ENCODE measurements at places on chromosomes 2 and 18.
A peak's percentile ranks its signal among the peaks of the same experiment; 100 is the strongest.

GRCh38 chr2:145286716-145287275 lies 766.9 kb upstream of the ZEB2 start:
- DNase-seq, result no peak

DNA sequence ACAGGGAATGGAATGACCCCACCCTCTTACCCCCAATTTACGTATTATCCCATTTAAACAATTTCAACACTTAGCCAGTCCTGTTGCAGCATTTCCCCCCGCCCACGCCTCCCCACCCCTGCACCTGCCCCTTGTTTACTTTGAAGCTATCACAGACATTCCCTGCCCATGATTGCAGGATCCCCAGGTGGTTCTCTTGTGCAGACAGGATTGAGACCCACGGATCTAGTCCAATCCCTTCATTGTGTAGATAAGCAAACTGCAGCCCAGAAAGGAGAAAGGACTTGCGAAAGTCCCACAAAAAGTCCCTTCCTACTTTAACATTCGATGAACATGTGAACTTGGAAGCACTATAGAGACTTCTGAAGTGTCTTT lies 38.9 kb downstream of the TMEM17 start:
- DNase-seq, result no peak

GRCh38 chr2:241659150-241659739 lies 21.8 kb downstream of the ATG4B start:
- DNase-seq, result peak; percentile 45

- no peak for DNase-seq
Observed at GRCh38 chr18:45930963-45931362, 36.2 kb downstream of the EPG5 start.

DNA sequence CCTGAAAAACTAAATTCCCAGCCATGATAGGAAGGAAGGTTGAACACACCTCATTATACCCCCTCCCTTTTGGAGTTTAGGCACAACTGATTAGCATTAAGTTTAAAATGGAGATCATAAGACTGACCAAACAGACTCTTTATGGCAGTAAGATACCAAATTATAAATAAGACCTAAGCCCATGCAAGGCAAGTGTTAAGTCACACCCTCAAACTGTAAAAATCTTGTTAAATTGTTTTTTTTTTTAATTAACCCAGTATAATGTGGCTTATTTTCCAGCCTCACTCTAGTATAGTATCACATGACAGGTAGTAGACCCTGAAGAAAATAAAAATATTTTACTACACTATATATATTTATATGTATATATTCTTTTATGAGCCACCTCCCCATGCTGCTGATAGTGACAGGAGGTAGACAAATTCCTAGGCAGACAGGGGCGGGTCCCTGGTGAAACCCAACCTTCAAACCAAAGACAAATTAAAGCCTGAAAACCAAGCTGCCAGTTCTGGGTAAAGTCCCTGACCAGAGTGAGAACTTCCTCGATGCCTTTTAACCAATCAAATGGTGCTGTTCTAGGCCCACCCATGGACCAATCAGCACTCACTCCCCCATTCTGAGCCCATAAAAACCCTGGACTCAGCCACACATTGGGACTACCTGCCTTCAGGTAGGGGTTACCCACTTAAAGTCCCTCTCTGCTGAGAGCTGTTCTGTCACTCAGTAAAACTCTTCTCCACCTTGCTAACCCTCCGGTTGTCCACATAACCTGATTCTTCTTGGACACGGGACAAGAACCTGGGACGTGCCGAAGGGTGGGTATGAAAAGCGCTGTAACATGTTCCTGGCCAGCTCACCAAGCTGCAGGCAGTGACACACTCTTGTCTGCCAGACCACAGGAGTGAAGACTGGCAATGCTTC lies 123.9 kb upstream of the B3GNT2 start:
- DNase-seq, result no peak

GRCh38 chr2:9565436-9566153 lies 10.0 kb upstream of the ADAM17 start:
- no peak for DNase-seq

DNA sequence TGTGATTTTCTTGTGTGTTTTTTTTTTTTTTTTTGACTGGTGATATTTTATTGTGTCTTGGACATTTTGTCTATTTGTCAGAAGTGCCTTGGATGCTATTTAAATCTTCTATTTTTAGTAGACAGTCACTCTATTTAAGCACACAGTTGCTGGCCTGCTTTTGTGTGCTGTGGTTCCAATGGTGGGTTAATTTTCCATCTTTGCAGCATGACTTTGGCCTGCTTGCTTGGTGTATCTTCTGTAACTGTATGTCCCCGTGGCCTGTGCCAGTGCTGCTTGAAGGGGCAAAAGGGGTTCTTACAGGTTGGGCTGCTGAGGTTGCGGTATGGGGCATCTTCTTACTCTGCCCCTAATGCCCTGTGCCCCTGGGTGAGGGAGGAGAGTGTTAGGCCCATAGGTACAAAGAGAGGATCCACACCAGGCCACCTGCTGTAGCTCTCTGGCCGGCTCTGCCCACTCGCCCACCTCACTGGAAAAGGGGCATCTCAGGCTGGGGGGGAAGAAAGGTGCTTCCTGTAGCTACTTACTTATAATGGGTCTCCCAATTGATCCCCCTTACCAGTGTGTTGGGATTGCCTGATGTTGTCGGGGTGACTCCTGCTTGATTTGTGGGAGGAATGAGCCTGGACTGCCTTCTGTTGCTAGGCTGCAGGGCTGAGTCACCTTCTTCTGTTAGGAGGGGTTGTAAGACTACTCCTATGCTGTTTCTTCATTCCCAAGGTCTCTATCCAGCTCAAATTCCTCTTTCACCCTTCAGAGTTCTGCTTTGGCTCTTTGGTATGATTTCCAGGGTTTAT lies 490.0 kb upstream of the HS6ST1 start:
- DNase-seq, result no peak

DNA sequence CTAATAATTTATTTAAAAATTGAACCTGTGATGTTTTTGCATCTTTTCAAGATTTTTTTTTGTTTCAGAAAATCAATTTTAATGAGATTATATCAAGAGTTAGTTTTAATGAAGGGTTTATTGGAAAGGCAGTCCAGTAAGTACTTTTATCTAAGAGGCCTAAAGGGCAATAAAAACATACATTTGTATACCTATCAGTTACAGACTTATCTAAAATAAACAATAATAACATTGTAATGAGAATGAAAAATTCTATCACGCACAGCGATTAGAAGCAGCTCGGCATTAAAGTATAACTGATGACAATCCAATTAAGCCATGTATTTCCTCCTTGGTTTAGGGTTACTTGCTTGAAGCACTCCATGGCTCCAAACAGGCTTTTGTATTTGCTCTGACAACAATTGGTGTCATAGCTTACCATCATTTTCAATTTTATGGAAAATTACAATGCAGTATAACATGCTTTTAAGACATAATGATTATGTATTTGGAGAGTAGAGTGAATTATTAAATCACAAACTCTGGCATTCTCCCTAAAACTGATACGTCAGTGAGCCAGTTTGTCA lies 629.4 kb downstream of the TSN start:
- DNase-seq, result no peak

GRCh38 chr2:192480984-192481383 lies 286.3 kb upstream of the TMEFF2 start:
- DNase-seq, result no peak

DNA sequence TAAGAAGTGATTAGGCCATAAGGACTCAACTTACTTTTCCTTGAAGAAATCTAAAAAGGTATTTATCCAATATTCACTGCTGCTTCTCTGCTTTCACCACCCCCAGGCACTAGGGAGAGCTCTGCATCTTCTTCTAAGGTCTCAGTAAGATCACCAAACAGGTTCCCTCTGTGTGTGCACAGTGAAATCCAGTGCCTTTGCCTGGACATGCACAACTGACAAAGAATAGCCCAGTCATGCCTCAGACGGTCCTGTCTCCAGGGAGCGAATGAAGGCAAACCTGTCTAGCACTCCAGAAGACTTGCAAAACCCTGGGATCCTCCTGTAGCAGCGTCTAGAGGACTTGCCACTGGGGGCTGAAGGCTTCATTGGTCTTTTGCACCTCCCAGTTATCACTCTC lies 344.5 kb upstream of the LRATD1 start:
- peak; percentile 22 for DNase-seq

- no peak for DNase-seq
Observed at GRCh38 chr2:129829588-129829987, 149.9 kb upstream of the RAB6C start.

GRCh38 chr2:70086278-70086837 lies 919 bp upstream of the PCBP1 start:
- peak; percentile 87 for DNase-seq

- DNase-seq, result no peak
Observed at GRCh38 chr2:133418021-133418420, 150.2 kb downstream of the NCKAP5 start.

- DNase-seq, result no peak
Observed at GRCh38 chr2:1898461-1899395, 154.4 kb upstream of the PXDN start.
